ENCODE measurements at places on chromosomes 1 and 21. TPM values are rescaled to one million over a fixed set of nuclear protein-coding genes. Genes with fewer than 3 reads are reported as not detected.

GRCh38 chr1:246658567-246658966 lies 65.6 kb upstream of the SCCPDH start:
- peaks cover 30% of the 10 kb centered on the region for H3K36me3 ChIP-seq
- no peak overlapping the region for H3K27ac ChIP-seq
- no peaks in the 10 kb centered on the region for H3K4me1 ChIP-seq

DNA sequence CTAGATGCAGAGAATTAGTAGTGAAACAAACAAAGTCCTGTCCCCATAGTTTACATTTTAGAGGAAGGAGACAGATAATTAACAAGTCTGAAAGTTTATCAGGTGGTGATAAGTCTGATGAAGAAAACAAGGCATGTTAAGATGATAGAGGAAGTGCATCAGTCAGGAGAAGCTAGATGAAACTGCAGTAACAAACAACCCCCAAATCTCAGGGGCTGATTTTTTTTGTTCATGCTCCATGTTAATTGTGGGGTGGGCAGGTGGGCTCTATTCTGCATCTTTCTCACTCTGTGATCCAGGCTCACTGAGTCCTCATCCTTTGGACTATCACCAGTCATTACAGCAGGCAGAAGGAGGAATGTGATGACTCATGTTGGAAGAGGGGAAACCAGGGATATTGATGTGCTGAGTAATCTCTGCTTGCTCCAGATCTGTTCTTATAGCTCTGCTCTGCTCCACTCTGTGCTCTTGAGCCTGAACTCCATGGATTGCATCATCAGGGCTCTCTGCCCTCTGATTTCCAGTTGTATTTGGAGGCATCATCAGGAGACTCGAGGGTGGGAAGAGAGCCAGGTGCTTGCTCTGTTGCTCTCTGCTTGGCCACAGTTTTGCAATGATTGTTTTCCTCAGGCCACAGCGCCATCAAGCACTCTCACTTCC lies 166.9 kb downstream of the IER5 start:
- H3K4me1 ChIP-seq = no peaks in the 10 kb centered on the region
- no peak overlapping the region for H3K27ac ChIP-seq
- DNase-seq = no peak
- no peak overlapping the region for H3K4me3 ChIP-seq
- H3K27me3 ChIP-seq = peaks cover 5% of the 10 kb centered on the region
- no peaks in the 10 kb centered on the region for H3K36me3 ChIP-seq

DNA sequence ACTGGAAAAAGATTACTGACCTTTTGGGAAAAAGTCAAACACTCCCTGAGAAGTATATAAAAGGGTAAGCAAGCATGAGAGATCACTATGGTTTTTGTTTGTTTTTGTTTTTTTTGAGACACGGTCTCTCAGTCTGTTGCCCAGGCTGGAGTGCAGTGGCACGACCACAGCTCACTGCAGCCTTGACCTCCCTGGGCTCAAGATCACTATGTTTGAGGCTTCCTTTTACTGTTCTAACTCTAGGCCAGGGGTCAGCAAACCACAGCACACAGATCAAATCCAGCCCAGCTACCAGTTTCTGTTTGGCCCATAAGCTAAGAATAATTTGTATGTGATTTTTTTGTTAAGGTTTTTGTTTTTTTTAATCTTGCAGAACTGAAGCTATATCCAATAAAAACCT lies 25.7 kb downstream of the PSMB4 start:
- H3K27ac ChIP-seq = peak overlapping the region; percentile 4
- H3K27me3 ChIP-seq = no peaks in the 10 kb centered on the region
- peaks cover 31% of the 10 kb centered on the region for H3K36me3 ChIP-seq
- H3K4me3 ChIP-seq = no peak overlapping the region
- H3K4me1 ChIP-seq = no peaks in the 10 kb centered on the region
- no peak for DNase-seq

DNA sequence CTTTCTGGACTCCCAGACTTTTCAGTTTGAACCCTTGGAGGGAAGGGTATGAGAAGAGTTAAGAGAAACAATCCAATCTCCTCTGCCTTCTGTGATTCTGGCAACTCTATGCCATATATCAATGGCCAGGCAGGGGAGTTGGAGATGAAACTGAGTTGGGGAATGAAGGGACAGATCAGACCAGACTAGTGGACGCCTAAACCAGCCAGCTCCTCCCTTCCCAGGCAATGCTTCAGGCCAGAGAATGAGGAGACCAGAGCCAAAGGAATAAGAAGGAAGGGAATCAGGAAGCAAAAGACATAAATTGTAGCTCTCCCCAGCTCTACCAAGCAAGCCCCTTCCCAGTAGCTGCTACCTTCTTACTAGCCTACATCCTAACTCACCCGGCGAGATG lies 22.7 kb downstream of the PLEKHA6 start:
- no peaks in the 10 kb centered on the region for H3K4me1 ChIP-seq
- H3K4me3 ChIP-seq = no peak overlapping the region
- DNase-seq = no peak
- no peaks in the 10 kb centered on the region for H3K36me3 ChIP-seq

KRTAP13-1 gene
- total RNA-seq = not detected

KCNE1 gene
- not detected for total RNA-seq

Data from activated CD8-positive, alpha-beta T cell treated with anti-CD3 and anti-CD28 coated beads for 36 hours (primary cell).